HCEC 1CT (cell line): ENCODE measurements at places on chromosomes 12 and 14.

GRCh38 chr14:89205137-89205740 is 211.8 kb downstream of the FOXN3 start:
- no peak for DNase-seq

- DNase-seq: peak; percentile 54
Observed at GRCh38 chr14:102362084-102362483, 606 bp downstream of the CINP start.

- no peak for DNase-seq
Observed at GRCh38 chr14:50573862-50574261, 13.9 kb downstream of the ATL1 start.

GRCh38 chr12:131074221-131075083 is 120.7 kb downstream of the ADGRD1 start:
- no peak for DNase-seq

DNA sequence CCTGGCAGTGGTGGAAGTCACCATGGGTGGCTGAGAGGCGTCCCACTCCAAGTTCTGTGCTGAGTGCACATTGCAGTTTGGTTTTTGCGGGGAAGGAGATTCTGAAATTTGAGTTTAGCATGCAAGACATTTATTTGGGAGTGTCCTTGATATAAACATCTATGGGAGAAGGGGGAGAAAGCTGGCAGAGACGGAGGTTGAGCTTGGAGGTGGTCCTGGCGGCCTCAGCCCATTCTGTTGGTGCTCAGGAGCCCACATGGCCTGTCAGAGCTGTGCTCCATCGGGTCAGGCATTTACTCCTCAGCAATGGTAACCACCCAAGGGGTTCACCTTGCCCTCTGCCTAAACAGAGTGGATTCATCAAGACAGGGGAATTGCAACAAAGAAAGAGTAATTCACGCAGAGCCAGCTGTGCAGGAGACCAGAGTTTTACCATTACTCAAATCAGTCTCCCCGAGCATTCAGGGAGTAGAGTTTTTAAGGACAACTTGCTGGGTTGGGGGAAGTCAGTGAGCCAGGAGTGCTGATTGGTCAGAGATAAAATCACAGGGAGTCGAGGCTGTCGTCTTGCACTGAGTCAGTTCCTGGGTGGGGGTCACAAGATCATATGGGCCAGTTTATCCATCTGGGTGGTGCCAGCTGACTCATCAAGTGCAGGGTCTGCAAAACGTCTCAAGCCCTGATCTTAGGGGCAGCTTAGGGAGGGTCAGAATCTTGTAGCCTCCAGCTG is 323.3 kb upstream of the TMEM132C start:
- DNase-seq: no peak

GRCh38 chr14:60184146-60184904 is 19.1 kb upstream of the DHRS7 start:
- peak; percentile 70 for DNase-seq

DNA sequence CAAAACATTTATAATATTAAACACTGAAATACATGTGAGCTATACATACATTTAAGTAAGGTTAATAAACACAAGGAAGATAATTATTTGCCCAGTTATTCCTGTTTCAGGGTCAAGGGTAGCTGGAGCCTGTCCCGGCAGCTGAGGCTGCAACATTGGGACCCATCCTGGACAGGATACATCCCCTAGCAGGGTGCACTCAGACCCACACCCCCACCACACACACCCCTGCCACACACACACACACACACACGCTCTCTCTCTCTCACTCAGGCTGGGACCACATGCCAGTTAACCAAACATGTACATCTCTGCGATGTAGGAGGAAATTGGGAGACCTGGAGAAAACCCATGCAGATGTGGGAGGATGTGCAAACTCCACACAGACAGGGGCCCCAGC is 112.6 kb upstream of the TMCC3 start:
- DNase-seq: no peak

GRCh38 chr12:57657744-57658143 is 24.7 kb upstream of the B4GALNT1 start:
- DNase-seq: no peak

- DNase-seq: no peak
Observed at GRCh38 chr12:116672842-116673516, 64.9 kb downstream of the SPRING1 start.

- DNase-seq: peak; percentile 46
Observed at GRCh38 chr12:52223406-52224039, 9.5 kb upstream of the KRT7 start.

GRCh38 chr12:97560786-97561618 is 98.4 kb downstream of the RMST start:
- no peak for DNase-seq

DNA sequence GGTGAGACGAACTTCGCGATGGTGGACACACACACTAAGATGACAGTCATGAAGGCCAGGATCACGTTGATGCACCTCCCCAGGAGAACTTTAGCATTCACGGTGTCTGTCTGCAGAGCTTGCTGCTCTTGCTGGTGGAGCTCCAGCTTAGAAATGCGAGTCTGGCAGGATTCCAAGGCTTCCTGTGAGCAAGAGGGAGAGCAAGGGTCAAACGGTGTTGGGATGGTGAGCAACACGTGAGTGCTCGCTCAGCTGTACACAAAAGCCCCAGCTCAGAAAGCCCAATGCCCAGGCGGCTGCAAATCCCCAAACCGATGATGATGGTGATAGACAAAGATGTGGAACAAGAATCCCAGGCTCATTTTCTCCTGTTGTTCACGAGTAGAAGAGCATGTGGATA is 78.8 kb downstream of the TMCC3 start:
- peak; percentile 76 for DNase-seq

- no peak for DNase-seq
Observed at GRCh38 chr14:85156319-85156718, 373.6 kb upstream of the FLRT2 start.

DNA sequence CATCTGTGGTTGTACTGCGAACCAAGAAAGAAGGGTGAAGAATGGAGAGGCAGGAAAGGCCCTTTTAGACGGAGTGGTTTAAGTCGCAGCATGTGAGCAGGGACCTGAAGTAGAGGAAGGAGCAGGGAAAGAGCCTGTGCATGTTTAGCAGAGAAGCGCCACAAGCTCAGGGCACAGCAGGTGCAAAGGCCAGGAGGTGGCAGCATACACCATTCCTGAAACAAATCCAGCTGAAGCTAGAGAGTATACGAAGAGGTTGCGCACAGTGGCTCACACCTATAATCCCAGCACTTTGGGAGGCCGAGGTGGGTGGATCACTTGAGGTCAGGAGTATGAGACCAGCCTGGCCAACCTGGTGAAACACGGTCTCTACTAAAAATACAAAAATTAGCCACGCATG is 49.9 kb downstream of the HELB start:
- no peak for DNase-seq

GRCh38 chr14:36701132-36701531 is 39.5 kb downstream of the PAX9 start:
- no peak for DNase-seq

GRCh38 chr14:59246566-59246965 is 58.1 kb downstream of the DAAM1 start:
- peak; percentile 79 for DNase-seq

- no peak for DNase-seq
Observed at GRCh38 chr14:103045371-103045869, 11.9 kb downstream of the CDC42BPB start.

DNA sequence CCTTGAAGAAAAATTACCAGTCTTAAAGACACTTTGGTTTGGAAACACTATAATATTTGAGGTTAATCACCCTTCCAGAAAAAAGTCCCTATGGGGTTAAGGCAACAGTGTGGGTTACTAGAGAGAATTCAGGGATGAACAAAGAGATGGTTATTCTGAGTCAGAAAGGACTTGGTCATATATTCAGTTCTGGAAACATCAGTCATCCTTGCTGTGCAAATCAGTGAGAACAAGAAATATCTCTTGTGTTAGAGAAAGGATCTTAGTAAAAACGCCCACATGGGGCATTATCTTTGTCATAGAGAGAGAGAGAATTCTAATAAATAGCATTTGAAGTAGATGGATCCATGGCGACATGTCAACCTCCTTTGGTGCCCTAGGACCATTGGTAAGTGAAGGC is 59.4 kb upstream of the E2F7 start:
- peak; percentile 43 for DNase-seq

DNA sequence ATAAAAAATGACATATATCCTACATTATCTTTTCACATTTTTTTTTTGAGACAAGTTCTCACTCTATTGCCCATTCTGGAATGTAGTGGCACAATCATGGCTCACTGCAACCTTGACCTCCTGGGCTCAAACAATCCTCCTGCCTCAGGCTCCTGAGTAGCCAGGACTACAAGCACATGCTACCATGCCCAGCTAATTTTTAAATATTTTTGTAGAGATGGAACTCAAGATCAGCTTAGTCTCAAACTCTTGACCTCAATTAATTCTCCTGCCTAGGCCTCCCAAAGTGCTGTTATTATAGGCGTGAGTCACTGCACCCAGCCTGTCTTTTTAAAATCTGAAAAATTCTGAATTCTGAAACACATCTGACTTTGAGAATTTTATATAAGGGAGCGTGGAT is 241.9 kb upstream of the DCN start:
- no peak for DNase-seq

GRCh38 chr12:96193725-96194575 is at the start of gene ELK3:
ELK3 (plus strand) TSS chr12:96194375.
- DNase-seq: peak; percentile 78

DNA sequence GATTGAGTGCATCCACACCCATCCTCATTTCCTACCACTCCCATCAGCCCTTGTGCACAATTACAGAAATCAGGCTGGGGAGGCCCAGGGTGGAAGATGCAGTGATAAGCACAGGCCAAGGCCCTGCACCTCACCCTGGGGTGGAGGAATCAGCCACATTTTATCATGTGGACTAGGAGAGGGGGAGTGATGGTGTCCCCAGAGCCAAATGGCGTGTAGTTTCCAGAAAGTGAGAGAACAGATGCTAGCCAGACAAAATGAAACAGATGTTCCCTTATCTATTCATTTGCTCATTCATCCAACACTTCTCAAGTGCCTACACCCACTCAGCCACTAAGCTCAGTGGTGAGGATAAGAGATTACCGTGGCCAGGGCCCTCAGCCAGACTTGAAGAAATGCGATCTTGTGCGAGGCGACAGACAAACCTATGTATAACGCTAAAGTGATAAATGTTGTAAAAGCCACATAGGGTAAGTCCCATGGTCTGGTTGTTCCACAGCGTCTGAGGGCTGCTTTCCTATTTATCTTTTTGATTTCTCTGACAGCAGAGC is 93.6 kb downstream of the STAB2 start:
- DNase-seq: no peak

DNA sequence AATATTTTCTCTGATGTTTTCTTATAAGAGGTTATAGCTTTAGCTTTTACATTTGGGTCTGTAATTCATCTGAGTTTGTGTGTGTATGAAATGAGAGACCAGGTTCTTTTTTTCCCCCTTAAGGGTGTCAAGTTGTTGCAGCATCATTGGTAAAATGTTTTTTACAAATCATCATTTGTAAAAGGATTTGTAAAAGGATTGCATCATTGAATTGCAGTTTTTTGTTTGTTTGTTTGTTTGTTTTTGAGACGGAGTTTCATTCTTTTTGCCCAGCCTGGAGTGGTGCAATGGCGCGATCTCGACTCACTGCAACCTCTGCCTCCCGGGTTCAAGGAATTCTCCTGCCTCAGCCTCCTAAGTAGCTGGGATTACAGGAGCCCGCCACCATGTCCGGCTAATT is 31.1 kb downstream of the MAPKAPK5 start:
- DNase-seq: no peak

- no peak for DNase-seq
Observed at GRCh38 chr12:115492553-115492952, 784.9 kb downstream of the MED13L start.

GRCh38 chr14:21626491-21627230 is 8.1 kb downstream of the OR10G2 start:
- DNase-seq: peak; percentile 60

DNA sequence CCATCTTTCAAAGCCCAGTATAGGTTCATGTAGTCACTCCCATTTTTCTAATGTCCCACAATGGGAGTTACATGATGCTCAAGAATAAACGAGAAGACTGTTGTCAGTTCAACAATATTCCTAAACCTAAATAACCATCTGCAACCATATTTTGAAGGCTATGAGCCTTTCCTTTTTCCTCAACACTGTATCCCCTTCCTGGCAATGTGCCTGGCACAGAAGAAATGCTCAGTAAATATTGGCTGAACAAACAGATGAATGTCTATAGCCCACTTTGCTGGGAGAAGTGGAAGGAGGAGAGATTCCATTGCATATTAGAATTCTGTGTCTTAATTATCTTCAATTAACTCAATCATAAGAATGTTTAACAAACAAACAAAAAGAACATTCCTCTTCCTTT is 6.1 kb downstream of the ARMH4 start:
- no peak for DNase-seq

DNA sequence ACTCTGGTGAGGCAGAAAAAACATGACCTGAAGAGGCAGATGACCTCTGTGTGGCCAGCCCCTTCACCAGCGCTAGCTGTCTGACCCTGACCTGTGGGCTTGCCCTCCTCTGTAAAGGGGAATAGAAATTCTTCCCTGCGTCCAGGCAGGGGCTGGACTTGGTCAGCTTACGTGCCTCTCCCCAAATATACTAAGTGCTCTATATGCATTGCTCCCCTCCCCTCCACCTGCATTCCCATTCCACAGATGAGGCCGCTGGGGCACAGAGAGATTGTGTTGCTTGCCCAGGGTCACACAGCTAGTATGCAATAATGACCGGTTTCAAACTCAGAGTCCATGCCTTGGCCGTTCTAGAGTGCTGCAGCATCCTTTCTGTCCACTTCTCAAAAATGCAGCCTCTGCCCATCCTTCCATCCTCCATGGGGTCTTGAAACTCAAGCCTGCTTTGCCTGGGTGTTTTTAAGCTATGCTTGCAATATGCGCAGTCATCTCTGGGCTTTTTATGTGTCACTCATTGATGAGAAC is 303.9 kb downstream of the CACNA1C start:
- DNase-seq: no peak

DNA sequence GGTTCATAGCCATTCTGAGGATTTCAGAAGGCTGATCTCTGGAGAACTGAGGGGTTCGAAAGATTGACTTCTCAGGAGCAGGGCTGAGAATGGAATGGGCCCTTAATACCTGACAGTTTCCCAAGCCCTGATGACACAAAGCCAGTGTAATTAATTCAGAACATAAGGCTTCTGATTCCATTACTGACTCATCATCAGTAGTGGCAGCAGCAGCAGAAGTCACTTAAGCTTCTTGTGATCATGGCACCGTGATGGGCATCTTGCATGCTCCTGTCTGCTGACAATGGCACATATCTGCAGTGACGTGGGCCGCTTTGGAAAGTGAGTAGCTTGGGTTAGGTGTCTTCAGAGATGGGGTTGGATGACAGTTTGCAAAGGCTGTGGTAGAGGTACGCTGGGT is 38.2 kb upstream of the GSG1 start:
- DNase-seq: no peak

GRCh38 chr14:71371711-71372396 is 464.6 kb downstream of the PCNX1 start:
- peak; percentile 80 for DNase-seq

DNA sequence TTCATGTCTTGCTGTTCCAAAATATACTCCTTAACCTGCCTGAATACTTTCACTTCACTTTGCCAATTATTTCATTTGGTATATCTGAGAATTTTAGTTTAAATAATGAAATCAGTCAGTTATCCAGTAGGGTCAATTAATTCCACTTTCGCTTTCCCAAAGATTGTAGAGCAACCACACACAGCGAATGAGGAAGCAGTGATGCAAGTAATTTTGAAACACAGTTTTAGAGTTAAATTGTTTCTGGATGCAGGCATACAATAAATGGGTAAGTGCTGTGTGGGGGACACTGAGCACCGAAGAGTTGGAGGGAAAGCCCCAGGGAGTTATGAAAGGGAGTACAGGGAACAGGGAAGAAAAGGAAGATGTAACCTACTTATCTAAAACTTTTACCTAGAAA is 62.8 kb downstream of the TSHR start:
- DNase-seq: no peak

- DNase-seq: no peak
Observed at GRCh38 chr14:62431496-62431895, 613.8 kb downstream of the KCNH5 start.
